ENCODE measurements at places on chromosomes 1 and 21.

GRCh38 chr1:225685476-225686176, 32.7 kb upstream of the ENAH start:
- no peak for DNase-seq

GRCh38 chr1:162633081-162633762, 958 bp downstream of the DDR2 start:
- no peak for DNase-seq

DNA sequence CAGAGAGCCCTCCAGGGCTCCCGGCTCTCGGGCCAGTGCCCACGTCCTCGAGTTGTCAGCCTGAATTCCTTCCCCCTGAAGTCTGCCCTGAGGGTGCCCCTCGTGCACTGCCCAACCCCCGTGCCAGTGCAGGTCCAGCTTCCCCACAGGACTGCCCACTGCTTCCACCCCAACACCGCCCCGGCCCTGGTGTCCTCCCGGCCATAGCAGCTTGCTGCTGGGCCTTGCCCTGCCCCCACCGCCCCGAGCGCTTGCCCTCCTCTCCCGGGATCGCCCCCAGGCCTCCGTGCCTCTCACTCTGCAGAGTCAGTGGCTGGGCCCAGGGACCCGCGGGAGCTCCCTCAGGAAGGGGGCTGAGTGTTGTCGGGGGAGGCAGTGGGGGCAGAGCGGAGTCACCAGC, 24.1 kb upstream of the ARHGEF16 start:
- no peak for DNase-seq

DNA sequence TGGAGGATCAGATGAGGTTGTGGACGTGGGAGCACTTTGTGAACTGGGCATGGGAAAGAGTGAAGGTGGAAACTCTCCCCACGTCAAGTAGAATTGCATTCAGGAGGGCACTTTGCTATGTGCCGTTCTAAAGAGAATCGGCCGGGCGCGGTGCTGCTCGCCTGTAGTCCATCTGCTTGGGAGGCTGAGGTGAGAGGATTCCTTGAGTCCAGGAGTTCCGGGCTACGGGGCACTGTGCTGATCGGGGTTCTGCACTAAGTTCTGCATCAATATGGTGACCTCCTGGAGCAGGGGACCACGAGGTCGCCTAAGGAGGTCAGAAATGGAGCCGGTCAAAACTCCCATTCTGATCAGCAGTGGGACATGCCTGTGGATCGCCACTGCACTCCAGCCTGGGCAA, 141.9 kb downstream of the PEX14 start:
- no peak for DNase-seq

DNA sequence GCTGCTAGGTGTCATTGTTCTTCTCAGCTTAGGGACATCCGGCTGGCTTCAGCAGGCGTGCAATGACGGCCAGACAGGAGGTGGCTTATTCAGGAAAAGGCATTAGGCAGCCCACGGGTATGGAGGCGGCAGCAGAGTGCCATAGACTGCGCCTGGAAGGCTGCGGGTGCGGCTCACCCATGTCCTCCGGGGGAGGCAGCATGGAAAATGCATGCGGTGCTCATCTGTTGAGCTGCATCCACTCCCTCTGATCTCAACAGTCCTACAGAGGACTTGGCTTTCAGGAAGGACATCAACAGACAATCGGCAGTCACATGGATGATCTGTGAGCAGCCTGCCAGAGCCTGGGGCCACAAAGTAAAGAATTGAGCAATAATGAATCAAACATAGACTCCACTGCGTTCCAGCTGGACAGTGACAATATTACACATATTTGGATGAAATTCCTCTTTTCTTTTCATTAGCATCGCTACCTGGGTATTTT, 42.9 kb downstream of the UMODL1 start:
- no peak for DNase-seq

DNA sequence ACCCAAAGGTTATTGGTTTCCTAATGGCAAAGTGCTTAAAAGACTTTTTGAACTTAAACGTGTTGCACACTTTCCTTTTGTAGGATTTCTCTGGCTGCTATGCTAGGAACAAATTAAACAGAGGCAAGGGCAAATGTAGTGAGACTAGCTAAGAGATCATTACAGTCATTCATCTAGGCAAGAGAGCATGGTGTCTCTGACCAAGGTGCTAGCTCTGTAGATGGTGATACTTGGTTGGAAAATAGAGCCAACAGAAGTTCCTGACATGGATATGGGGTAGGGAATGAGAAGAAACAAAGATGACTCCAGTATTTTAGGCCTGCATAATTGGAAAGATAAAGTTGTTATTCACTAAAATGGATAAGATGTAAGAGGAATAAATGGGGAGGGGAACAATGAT, 6.1 kb downstream of the TNFSF18 start:
- DNase-seq: no peak

GRCh38 chr21:41894511-41894910, 15.4 kb upstream of the PRDM15 start:
- DNase-seq: no peak

Data from activated CD4-positive, alpha-beta T cell treated with anti-CD3 and anti-CD28 coated beads for 1 hour (primary cell).